ENCODE measurements at places on chromosomes 13 and 19.

GRCh38 chr13:75417012-75417384 is 65.0 kb downstream of the TBC1D4 start:
- DNase-seq, result no peak

DNA sequence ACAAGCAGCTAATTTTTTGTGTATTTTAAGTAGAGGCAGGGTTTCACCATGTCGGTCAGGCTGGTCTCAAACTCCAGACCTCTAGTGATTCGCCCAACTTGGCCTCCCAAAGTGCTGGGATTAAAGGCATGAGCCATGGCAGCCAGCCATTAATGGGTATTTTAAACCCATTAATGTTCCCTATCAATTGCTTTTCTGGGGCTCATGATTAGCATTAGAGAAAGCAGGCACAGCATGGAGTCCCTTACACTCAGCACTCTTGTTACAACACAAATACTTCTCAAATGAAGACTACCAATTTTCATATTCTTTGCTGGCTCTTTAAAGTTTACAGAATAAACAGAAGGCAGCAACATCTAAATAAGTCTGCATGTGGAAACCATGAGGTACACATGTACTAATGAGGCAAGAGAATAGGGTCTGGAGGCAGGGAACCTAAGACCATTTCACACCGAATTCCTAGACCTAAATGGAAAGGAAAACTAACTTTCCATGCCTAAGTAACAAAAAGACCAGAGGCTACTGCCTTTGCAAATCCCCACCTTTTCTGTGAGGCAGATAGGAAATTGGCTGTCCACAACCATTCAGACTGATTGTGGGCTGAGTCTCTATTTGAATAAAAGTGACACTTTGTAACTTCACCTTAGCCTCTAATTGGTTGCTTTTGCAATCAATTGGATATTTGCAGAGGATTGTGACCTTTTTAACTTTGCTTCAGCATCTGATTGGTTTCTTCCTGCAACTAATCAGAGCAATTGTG is 21.2 kb downstream of the ZNF675 start:
- DNase-seq, result no peak

- no peak for DNase-seq
These were observed 64.0 kb downstream of the RXFP2 start for GRCh38 chr13:31803311-31803710.

GRCh38 chr13:113955691-113956090 is 18.2 kb downstream of the C13orf46 start:
- no peak for DNase-seq

- DNase-seq, result no peak
These were observed 4.3 kb downstream of the LGALS14 start for GRCh38 chr19:39708594-39708993.

DNA sequence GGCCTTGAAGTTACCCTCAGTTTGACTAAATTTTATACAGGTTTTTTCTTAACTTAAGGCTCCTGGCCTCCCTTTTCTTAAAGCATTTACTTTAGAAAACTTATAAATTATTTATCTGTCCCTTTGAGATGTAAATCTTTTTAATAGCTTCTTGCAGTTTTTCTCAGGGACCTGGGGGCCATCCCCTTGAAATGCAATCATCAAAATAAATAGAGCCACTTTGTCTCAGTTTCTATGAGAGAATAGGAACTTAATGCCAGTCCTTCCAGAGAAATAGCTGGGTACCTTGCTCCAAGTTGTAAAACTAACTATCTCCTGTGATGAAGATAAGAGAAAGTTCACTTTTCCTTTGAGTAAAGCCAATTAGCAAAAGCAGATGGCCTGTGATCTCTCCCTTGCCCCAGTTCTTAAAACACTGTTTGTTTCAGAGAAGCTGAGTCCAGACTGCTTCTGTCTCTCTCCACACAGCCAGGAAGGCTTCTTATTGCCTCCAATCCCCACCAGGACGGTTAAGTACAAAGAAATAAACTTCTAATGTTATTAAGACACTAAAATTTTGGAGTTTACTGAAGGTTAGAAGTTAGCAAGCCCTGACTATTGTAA is 913.1 kb downstream of the OLFM4 start:
- no peak for DNase-seq

GRCh38 chr19:47027586-47028088 is 8.0 kb downstream of the NPAS1 start:
- DNase-seq, result no peak

DNA sequence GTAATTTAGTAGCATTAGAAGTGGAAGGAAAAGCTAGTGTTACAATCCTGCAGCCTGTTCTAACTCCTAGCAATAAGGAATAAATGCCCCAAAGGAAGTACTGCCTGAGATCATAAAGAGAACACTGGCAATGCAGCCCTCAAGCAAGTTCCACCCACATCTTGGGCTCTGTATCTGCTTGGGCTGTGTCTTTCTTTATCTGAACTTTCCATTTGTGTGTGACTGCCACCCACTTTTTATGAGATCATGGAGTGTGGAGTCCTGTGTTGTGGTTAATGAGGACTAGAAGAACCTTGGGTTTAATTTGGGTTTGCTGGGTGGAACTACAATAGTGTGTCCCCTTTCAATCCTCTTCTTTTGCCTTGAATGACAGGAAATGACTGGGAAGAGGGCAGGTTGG is 38.2 kb downstream of the RFXAP start:
- no peak for DNase-seq

- DNase-seq, result no peak
These were observed 294.9 kb downstream of the NDFIP2 start for GRCh38 chr13:79775830-79776229.

- DNase-seq, result peak; percentile 40
These were observed 758 bp upstream of the ZNF888 start for GRCh38 chr19:52923778-52924593.

GRCh38 chr13:48551329-48551728 is 18.4 kb upstream of the RCBTB2 start:
- no peak for DNase-seq

DNA sequence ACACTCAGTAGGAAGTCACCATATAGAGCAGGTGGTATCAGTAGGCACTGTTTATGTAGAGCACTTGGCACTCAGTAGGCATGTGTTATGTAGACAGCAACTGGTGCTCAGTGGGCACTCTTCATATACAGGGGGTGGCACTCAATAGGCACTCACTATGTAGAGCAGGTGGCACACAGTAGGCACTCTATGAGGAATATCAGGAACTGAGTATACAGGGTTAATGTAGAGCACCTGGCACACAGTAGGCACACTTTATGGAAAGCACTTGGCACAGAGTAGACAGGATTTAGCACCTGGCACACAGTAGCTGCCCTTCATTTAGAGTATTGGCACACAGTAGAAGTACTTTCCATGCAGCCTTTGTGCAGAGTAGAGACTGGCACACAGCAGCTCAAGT is 1.1 kb upstream of the CYP4F3 start:
- no peak for DNase-seq

DNA sequence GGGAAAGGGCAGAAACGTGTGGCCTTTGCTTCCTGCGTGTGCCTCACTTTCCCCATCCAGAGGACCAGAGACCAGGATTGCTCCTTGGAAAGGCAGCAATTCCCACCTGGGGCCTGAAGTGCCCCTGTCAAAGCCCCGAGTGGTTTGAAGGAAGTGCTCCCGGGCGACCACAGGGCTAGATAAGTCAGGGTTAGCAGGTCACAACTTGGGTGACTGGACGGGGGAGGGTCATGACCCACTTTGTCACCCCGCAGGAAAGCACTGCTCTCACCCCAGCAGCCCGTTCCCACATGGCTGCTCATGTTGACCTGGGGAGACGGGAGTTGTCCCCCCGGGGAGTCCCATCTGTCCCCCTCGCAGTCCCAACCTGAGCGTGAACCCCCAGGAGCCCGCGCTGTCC is 459 bp downstream of the PRAM1 start:
- no peak for DNase-seq

- DNase-seq, result no peak
These were observed 10.6 kb upstream of the ZNF460 start for GRCh38 chr19:57269515-57270250.

- no peak for DNase-seq
These were observed 115.6 kb upstream of the NBEA start for GRCh38 chr13:34826432-34826831.

DNA sequence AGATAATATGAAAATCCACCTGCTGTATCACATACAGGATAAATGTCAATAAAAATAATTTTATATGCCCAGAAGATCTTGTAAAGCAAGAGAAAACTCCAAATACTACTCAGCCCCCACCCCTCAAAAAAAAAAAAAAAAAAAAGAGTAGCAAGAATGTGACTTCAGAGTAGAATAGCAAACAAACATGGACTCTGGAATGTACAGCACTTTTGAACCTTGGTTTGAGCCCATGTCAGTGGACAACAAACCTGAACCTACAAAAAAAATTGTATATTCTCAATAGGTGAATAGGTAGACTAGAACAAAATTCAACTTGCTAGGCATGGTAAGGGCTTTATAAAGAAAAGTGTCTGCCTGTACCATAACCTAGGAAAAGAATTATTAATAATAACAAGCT is 428.0 kb downstream of the SLITRK6 start:
- DNase-seq, result no peak

DNA sequence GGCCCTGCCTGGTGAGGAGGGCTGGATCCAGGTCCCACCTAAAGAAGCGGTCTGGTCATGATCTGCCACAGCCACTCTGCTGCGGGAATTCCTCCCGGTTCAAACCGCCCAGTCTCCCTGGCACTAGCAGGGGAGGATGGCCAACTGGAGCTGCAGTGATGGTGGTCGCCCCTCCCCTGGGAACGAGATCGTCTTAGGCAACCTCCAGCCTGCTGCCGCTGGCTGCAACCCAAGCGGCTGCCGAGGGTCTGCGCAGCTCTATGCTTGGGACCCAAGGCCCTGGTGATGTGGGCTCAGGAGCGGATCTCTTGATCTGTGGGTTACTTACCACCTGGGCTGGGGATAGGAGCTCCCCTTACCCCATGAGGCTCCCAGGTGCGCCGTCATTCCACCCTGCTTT is 69.1 kb downstream of the TNFSF11 start:
- DNase-seq, result no peak

GRCh38 chr13:44867825-44868224 is 121.4 kb downstream of the NUFIP1 start:
- DNase-seq, result no peak

GRCh38 chr19:6412447-6413091 is 12.0 kb downstream of the KHSRP start:
- DNase-seq, result peak; percentile 39

GRCh38 chr19:18737337-18737953 is 53.7 kb downstream of the COMP start:
- no peak for DNase-seq

DNA sequence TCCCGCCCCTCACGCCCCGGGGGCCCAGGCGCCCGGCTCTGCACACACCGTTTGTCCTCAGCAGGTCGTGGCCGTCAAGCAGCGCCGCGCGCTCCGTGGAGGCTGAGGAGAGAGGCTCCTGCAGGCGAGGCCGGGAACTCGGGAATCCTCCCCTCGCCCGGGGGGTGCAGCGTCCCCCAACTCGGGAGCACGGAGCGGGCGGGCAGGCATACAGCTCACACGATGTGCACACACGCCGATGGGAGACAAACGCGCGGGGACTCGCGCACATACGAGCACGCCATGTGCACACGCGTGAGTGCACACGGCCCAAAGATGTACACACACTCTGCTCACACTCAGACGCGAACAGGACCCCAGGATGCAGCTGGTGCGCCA is 703 bp downstream of the CLEC4G start:
- no peak for DNase-seq

DNA sequence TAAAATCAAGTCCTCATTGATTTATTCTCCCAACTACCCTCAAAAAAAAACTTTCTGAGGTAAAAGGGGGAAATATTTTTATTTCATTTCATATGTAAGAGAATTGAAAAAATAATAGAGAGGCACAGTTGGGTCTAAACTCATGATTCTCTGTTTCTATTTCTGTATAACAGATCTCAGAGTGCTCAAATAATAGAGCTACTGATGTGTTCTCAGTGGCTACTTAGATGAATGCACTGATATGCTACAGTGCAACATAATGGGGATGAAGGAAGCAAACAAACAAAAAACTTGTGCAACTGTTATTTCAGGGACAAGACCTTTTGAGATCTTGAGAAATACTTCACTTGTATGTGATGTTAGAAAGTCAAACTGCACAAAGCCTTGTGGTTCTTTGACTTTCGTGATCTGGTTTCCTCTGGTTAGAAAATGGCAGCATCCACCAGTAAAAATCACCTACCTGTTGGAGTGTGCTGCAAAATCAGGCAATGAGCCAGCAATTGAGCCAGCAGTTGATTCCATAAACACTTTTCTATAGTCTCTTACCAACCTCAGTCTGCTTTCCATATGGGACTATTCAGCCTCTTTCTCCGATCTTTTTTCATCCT is 9.7 kb upstream of the DACH1 start:
- no peak for DNase-seq

DNA sequence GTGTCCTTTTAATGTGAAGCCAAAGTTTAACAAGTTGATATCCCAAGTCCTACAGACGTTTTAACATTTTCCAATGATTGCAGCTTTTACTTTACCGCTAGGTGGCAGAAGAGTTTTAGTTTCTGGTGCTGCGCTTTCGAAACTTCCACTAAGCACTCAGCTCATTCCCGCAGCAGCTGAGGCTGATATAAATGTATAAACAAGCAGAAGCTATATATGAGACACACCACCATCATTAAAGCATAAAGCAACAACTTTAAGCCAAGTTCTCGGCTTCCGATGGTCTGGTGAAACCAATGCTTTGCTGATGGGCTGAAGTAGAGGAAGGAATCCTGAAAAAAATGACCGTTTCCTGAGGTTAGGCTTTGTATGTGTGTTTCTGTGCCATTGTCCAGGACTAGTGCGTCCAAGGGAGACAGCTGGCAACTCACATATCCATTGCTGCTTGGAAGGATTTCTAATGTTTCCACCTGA is 753.9 kb downstream of the OLFM4 start:
- DNase-seq, result no peak

DNA sequence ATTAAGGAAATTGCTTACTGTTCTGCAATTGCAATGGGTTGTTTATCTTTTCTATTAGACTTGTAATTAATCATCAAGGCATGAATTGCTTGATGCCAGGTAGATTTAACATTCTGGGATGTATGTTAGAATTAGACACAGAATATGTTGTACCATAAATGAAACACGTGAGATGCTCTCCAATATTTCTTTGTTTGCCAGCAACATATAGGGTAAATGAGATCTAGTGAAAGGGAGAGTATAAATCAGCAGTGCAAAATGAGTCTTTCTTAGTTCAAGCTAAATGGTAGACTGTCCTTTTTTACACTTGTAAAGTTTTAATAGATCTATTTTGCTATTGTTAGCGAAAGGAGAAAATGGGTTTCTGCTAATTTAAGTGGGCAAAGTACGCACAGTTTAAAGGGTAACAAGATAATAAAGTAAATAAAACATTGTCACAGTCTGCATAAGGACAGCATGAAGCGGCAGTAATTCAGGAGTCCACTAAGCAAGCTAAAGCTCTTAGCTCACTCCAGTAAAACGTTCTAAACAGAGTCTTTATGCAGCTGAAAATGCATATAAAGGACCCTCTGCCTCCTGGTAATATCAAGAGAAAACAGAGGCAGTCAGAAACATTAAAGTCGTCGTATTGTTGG is 1137.1 kb downstream of the OLFM4 start:
- DNase-seq, result no peak

GRCh38 chr13:29532821-29533220 is 62.7 kb downstream of the SLC7A1 start:
- no peak for DNase-seq

- no peak for DNase-seq
These were observed 94.0 kb downstream of the PTPRS start for GRCh38 chr19:5246554-5247155.
